ENCODE measurements at places on chromosomes 2 and 18. TPM values are rescaled to one million over a fixed set of nuclear protein-coding genes. Genes with fewer than 3 reads are reported as not detected.

The ARMC9 gene
- 187 TPM for total RNA-seq

The GPR45 gene
- total RNA-seq = not detected

- H3K4me3 ChIP-seq = no peak overlapping the region
- peaks cover 67% of the 10 kb centered on the region for H3K4me1 ChIP-seq
- H3K27ac ChIP-seq = no peak overlapping the region
- no peak for DNase-seq
- H3K27me3 ChIP-seq = no peaks in the 10 kb centered on the region
Observed at GRCh38 chr2:37645362-37645761, 26.1 kb downstream of the CDC42EP3 start.

DNA sequence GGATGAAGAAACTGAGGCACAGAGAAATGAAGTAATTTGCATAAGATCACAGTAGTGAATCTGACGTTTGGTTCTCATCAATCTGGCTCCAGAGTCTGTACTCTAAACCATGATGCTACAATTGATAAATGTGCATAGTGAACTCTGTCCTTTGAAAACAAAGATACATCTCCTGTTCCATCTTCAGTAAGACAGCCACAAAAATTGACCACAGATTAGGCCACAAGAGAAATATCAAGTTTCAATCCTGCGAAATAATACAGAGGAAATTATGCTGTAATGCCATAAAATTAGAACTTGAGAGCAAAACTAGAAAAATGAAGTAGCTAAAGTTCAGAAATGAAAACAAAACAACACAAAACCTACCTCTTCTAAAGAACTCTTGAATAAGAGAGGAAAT lies 28.4 kb downstream of the FAM98A start:
- H3K27ac ChIP-seq = no peak overlapping the region
- peaks cover 17% of the 10 kb centered on the region for H3K4me1 ChIP-seq
- no peaks in the 10 kb centered on the region for H3K36me3 ChIP-seq

DNA sequence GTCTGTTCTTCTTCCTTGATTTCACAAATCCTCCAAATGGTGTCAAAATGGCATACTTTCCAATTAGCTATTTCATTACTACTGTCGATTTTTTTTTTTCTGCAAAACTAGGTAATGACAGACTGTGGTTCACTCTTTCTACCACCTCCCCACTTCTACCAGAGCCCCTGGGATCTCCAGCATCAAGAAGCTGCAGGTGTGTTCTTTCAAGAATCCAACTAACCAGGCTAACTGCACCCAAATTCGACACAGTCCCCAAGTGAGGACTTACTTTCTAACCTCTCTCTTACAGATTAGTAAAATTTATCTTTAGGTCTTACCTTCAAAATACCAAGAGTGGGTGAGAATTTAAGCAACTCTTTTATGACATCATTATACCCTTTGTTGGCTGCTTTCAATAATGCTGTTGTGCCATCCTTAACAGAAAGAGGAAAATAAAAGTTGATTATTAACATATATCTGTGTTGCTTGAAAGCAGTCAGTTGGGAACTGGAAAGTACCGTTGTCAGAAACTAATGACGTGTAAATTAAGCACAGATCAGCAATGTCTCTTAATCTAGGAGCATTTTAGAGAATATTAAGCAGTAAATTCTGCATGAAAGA lies 31.2 kb upstream of the NPC1 start:
- no peak for DNase-seq
- no peaks in the 10 kb centered on the region for H3K36me3 ChIP-seq
- H3K4me3 ChIP-seq = no peak overlapping the region
- H3K27me3 ChIP-seq = peaks cover 30% of the 10 kb centered on the region

- H3K4me1 ChIP-seq = peaks cover 10% of the 10 kb centered on the region
- H3K4me3 ChIP-seq = no peak overlapping the region
- H3K27me3 ChIP-seq = no peaks in the 10 kb centered on the region
- DNase-seq = no peak
- no peaks in the 10 kb centered on the region for H3K36me3 ChIP-seq
- H3K27ac ChIP-seq = no peak overlapping the region
Observed at GRCh38 chr2:46935071-46935470, 19.5 kb upstream of the MCFD2 start.
